ENCODE measurements at places on chromosomes 5 and 9.

GRCh38 chr9:3035579-3036332 is 191.9 kb upstream of the PUM3 start:
- no peak for DNase-seq

DNA sequence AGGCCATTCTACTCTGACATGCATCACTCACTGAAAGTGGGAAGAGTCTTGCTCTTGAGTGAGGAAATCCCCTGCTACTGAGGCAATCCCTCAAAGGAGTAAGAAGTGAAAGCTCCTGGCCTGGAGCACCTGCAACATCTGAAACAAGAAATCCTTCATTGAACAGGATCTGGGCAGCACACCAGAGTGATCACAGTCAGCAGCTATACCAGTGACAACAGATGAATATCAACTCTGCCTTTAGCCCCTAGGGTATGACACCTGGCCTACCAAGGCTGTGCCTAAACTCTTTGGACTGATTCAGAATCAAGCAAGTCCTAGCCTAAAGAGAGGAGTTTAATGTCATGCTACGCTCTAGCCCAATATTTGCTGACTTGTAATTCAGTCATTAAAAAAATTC is 156.2 kb upstream of the CCDC152 start:
- no peak for DNase-seq

- DNase-seq = peak; percentile 73
Measured at GRCh38 chr5:150108711-150109514, 22.6 kb upstream of the CSF1R start.

- no peak for DNase-seq
Measured at GRCh38 chr5:9015937-9016270, 530.0 kb downstream of the SEMA5A start.

DNA sequence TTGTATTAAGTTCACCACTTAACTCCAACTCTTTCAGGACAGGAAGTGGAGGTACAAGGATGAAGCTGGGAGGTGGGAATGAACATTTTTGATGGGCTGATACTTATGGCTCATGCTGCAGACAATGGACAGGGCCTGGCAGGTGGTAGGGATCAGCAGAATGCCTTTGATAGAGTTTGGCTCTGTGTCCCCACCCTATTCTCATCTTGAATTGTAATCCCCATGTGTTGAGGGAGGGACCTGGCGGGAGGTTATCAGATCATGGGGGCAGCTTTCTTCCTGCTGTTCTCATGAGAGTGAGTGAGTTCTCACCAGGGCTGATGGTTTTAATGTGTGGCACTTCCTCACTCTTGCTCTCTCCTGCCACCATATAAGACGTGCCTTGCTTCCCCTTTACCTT is 87.3 kb upstream of the PRLR start:
- DNase-seq = no peak

GRCh38 chr9:110095161-110095595 is 112.8 kb downstream of the C9orf152 start:
- DNase-seq = no peak

GRCh38 chr9:128877852-128878251 is 3.9 kb downstream of the KYAT1 start:
- no peak for DNase-seq

DNA sequence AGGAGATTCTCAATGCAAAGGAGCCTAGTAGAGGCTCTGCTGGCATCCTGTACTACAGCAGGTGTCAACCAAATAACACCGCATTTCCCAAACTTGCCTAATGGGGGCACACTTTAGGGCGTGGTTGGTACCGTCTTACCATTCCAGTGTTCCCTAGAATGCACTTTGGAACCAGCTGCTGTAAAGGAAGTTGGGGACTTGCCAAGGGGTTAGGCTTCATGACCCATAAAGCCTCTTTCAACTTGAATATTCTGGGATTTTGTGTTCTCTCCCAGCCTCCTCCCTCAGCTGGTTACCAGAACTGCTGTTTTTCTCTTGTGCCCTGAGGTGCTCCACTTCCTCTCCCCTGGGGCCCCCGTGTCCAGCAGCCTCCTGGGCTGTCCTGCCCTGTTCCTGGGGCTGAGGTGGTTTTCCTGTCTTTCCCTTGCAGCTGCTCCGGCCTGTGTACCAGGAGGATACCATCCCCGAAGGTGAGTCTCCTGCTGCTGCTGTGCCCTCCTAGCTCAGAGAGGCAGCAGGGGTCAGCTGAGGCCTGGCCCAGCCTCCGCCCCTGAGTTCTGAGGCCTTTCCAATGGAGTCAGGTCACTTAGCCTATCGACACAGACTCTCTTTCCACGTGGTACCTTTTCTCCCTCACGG is 44.7 kb downstream of the RGS3 start:
- no peak for DNase-seq

- DNase-seq = no peak
Measured at GRCh38 chr5:58462623-58463230, 2.8 kb upstream of the PLK2 start.

- no peak for DNase-seq
Measured at GRCh38 chr5:109868737-109869136, 179.0 kb downstream of the MAN2A1 start.

DNA sequence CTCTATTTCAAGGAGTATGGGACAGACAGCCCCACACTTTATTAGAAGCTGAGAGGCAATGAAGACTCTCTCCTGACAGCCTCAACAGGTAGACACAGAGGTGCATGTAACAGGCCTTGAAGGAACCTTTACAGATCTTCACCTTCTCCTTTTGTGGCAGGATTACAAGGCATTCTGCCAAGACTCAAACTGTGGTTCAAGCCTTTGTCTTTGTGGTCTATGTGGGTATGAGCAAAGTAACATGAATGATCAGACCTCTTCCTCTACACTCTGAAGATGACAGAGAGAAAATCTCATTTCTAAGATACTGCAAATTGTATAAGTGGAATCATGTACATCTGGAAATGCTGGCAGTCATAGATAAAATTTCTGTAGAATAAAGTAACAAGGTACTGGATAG is 346.9 kb downstream of the CDH9 start:
- DNase-seq = no peak

GRCh38 chr9:84266087-84266561 is 74.4 kb downstream of the SLC28A3 start:
- DNase-seq = no peak

DNA sequence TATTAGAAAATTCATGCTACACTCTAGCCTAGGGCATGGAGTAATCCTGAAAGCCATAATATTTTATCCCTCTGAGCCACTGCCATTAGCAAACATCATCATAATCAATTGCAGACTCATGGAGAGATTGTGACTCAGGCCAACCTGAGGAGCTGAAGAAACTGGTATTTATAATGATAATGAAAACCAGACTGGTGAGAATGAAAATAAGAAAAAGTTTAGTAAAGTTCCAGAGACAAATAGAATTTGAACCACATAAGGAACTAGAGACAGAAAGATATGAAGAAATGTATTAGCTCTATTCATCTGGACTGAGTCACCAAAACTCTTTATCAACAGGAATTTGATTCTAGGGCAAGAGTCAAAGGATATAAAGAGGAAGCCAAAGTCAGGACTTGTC is 158.7 kb downstream of the DRD1 start:
- no peak for DNase-seq

- DNase-seq = no peak
Measured at GRCh38 chr5:116002116-116002906, 30.0 kb upstream of the ARL14EPL start.

DNA sequence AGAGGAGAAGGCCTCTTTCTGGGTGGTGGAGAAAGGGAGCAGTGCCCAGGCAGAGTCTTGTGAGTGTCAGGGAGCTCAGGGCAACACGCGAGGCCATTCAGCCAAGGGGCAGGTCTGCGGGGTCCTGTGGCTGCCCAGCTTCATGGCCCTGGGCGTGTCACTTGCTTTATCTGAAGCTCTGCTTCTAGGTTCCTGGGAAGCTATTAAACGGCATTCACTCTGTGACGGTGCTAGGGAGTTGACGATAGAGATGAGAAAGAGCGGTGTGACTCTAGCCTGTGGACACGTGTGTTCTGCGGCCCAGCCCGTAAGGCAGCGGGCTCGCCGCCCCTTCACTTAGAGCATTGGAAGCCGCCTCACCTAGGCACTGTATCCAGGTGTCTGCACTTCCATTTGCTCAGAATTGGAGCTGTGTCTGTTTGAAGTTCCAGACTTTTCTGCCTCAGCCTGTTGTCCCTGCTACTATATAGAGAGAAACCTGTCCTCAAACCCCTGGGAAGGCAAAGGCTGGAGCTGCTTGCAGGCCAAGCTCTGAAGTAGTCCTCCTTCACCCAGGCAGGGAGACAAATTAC is 88.3 kb downstream of the PHF2 start:
- peak; percentile 58 for DNase-seq

DNA sequence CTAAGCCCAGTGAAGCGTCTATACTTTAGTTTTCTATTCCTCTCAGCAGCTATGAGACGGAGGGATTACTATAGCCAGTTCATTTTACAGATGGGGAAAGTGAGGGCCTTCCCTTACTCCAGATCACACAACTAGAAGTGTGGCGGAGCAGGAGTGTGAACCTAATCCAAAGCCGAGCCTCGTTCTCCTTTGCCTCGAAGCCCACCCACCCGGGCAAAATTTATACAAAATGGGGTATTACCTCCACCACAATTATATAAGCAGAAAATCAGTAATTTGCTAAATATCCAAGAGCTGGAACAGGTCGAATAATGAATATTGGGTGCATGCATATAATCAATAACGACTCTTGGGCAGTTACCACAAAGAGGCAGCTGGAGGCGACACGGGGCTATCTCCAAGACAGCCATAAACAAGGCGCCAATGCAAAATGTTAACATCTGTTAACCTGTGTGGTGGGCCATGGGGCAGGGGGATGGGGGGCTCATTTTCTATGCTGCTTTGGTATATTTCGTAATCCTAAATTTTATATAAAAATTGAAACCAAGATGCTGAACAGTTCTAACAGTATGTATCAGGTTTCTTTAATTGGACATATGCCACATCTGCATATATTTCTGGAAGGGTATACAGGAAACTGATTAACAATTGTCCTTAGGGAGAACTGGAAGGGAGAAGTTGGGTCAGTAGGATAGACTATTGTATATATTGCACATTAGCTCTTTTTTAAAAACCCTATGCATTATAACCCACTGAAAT is 1.2 kb upstream of the RNF44 start:
- no peak for DNase-seq

- DNase-seq = no peak
Measured at GRCh38 chr5:4630031-4630430, 510.1 kb upstream of the ADAMTS16 start.

DNA sequence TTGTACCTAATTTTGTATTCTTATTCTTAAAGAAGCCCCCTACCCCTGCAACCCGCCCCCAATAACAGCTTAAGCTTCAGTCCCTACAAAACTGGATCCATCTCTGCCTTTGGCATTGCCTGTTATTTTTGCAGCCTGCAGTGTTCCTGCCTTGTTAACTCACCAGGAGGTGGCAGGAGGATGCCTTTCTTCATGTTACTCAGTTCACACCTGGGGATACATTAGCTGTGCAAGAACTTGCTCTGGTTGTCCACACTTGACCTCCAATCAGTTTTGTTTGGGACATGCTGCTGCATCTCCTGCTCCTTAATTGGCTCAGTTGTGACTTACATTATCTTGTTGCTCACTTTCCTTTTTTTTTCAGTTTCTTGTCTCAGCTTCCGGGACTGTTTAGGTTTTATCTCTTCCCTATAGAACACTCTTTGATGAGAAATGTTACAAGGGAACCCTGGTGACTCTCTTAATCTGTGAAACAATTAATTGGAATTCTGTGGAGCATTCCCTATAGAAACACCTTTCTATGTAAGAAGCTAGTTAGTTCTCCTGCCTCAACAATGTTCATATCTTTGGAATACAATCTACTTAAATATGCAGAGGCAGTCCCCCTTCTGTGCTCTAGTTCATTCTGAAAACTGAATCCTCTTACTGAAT is 467.7 kb upstream of the ACO1 start:
- no peak for DNase-seq

DNA sequence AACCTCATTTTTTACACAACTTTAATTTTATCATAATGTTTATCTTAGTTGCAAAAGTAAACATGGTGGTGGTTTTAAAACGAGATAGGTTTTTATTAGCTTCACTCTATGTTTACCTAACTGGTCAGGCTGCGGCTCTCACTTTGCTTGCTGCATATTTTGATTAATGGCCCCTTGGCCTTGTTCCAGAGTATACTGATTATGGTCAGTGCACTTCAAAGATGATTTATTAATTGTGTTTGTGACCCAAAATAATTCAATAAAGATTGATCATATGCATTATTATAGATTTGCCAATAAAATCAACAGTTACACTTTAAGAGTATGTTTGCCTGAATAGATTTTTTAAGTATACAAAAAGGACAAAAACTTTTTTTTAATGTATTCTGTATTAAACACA is 188.0 kb downstream of the XRCC4 start:
- DNase-seq = no peak

GRCh38 chr5:125032286-125032685 is 285.8 kb upstream of the ZNF608 start:
- DNase-seq = no peak

DNA sequence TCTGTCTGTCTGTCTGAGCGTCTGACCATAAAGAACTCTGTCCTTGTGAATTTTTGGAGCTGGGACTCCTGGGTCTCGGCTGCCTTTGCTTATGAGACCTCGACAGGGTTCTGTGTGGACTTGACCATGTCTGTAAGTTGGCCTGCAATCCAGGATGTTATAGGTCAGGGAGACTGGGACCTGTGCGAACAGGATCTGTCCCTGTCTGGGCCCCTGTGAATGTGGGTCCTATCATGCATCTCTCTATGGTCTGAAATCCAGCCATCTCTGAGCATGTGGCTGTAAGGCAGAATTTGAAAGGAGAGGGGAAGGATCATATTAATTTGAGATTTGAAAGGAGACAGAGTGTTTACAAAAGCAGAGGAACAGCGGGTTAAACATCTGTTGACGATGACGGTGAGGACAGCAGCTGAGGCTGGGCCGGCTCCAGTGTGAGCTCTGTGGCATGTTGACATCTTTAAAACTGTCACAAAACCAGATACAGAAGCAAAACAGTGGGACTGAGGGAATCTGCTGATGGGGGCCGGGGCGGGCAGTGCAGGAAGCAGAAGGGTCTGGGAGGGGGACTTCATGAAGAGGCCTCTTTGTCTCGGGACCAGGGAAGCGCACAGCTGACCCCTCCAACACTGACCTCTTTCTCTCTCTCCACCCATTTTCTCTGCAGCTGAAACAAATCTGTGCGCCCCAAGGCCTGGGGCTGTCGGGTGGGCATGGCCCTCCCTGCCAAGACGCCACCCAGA is 19.1 kb upstream of the MVB12B start:
- DNase-seq = no peak

- no peak for DNase-seq
Measured at GRCh38 chr5:72464071-72464470, 43.1 kb downstream of the ZNF366 start.

- no peak for DNase-seq
Measured at GRCh38 chr5:133565993-133566392, 46.3 kb downstream of the FSTL4 start.

- no peak for DNase-seq
Measured at GRCh38 chr5:117488976-117489500, 914.4 kb upstream of the SEMA6A start.

Data from coronary artery (tissue), 2 donors.